ENCODE measurements at places on chromosomes 6 and 20.

GRCh38 chr6:88359530-88360202 is 193.5 kb upstream of the CNR1 start:
- no peak for DNase-seq

DNA sequence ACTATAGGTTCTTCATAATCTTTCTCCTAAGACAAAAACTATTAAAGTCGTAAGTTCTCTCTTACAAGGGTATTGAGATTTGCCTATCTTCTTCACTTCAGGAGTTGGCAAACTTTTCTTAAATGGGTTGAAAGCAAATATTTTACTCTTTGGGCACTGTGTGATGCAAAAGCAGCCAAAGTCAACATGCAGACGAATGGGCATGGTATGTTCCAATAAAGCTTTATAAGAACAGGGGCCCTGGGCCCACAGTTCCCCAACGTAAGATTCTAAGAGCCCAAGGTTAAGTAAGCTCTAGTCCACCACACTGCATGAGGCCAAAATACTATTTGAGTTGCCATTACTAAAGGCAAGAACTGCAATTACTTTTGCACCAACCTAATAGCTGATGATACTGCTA is 11.5 kb downstream of the CD164 start:
- no peak for DNase-seq

DNA sequence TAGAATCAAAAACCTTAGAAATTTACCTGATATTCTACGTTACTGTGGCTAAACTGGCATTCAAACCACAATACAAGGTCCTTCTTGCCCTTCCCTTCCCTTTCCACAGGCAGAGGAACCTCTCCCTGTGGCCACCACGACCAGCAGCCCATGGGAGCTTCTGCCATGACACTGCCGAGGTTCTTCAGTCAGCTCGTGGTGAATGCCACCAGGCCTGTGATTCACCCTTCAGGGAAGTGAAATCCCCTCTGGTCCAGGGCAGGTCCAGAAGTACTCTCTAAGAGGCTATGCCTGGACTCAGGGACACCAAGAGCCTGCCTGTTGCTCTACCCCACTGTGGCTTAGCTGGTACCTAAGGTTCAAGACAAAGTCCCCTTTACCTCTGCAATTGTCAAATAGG is 123.0 kb downstream of the HTR1B start:
- no peak for DNase-seq

DNA sequence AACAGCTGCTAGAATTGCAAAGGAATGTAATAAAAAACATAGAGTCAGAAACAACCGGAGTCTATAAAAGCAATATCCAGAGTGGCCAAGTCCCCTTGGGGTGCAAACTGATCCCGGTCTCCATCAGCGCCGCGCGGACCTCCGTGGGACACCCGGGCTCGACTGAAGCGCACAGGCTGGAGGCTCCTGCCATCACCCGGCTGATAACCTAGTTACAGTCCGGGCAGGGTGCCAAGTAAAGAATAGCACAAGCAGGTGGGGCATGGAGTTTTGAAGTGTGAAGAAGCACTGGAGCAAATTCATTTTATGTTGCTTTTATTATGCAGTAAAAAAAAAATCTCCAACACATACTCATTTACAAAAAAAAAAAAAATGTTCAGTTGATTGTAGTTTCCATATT is 205.1 kb upstream of the GMDS start:
- DNase-seq = peak; percentile 19

DNA sequence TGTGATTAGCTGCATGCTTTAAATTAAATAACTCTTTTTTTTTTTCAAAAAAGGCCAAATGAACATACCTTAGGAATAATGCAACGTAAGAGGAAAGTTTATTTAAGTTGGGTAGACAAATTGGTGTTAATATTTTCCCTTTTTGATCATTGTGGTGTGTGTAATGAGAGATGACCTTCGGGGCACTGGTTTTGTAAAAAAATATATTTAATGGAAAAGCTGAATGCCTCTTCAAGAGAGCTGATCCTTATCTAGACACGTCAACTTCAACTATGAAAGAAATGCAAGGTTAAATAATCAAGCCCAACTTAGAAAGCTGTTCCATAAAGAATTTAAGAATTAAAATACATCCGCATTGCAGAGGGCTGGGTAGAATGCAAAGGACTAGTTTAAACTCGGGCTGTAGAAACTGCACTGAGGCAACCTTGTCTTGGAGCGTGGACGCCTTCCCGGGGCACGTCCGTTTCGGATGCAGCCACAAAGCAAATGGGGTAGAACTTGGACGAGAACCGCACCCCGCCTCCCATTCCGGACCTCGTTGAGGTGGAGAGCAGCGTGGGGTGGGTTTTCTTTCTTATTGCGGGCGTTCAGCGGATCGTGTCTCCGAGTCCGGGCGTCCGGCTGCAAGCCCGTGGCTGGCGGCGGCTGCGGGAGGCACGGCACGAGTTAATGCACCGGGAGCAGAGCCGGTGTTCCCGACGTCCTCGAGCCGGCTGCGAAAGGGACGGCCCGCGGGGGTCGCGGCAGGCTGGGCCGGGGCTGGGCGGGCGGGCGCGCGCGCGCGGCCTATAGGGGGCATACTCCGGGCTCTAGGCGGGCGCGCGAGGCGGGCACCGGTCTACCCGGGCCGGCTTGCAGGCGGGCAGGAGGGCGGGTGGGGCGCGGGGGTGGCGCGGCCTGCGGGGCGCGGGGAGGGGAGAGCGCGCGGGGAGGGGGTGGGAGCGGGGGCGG is 1.9 kb downstream of the JARID2 start:
- DNase-seq = peak; percentile 87

- DNase-seq = peak; percentile 50
These were observed 482.7 kb upstream of the JARID2 start for GRCh38 chr6:14763139-14763538.

DNA sequence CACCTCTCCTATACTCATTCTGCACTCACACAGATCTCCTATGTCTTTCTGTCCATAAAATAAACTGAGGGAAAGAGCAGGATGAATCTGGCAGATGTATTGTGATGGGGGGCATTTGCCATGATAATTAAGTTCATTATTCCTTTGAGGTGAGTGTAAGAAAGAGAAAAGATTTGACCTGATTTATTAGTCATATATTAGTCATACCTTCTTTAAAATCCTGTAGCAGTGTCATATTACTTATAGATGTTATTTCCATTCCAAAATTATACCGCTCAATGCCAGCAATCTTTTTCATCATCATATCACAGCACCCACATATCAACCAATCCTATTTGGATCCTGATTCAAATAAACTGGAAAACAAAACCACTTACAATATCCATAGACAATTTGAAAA is 733.3 kb upstream of the SLC35B3 start:
- DNase-seq = no peak

- DNase-seq = no peak
These were observed 14.2 kb upstream of the TNFAIP3 start for GRCh38 chr6:137852811-137853210.

- DNase-seq = peak; percentile 84
These were observed 5.9 kb downstream of the NHSL1 start for GRCh38 chr6:138493413-138493812.
